ENCODE measurements at places on chromosomes 3 and 15. TPM values are rescaled to one million over a fixed set of nuclear protein-coding genes. Genes with fewer than 3 reads are reported as not detected.

DNA sequence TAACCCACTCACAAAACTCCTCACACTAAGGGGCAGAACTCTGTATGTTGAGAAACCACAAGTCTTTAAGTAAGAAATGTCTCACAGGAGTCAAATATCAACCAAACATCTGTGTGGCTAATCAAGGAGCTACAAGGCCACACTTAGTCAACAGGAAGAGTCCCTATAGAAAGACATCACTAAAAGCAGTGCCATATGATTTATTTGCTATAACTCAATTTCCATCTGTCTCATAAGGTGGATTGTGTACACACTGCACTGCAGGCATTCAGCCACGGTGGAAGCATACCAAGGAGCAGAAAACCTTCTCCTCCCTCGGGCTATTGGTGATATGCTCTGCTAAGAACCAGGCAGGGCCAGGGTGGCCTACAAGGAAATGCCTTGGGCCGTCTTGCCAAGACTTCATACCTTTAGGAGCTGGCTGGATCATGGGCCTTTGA is 197.6 kb upstream of the CFAP20DC start:
- no peak for DNase-seq

DNA sequence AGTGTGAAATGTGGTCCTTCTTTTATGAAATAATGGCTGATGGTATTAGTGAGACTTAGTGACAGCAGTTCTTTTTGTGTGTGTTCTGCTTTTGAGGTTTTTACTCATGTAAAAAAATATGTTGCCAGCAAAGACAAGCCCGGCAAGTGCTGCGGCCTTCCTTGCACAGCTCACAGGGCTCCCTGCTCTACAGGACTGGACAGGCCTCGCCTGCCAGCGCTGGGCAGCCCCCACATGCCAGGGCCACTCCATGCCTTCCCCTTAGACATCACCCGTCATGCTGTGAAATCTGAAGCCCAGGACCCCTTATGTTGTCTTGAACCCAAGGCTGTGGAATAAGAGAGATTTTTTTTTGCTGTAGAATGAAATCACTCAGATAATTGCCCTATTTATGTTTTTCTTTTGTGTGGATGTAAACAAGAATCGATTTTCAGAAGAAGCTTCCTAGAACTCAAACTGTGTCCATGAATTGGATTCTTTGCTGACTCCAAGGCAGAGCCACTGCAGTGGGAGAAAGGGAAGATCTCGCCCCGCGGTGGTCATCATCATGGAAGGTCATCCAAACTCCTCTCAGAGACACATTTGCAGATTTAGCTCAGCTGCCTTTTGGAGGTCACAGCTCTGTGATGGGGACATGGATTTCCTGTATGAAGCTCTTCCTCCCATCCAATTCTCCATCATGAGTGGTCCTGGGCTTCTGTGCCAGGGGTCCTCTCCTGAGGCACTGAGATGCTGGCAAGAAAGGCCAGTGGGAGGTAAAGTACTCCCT is 150.8 kb downstream of the ATP10A start:
- DNase-seq = no peak

- DNase-seq = no peak
These were observed 21.3 kb downstream of the PODXL2 start for GRCh38 chr3:127650236-127650635.

DNA sequence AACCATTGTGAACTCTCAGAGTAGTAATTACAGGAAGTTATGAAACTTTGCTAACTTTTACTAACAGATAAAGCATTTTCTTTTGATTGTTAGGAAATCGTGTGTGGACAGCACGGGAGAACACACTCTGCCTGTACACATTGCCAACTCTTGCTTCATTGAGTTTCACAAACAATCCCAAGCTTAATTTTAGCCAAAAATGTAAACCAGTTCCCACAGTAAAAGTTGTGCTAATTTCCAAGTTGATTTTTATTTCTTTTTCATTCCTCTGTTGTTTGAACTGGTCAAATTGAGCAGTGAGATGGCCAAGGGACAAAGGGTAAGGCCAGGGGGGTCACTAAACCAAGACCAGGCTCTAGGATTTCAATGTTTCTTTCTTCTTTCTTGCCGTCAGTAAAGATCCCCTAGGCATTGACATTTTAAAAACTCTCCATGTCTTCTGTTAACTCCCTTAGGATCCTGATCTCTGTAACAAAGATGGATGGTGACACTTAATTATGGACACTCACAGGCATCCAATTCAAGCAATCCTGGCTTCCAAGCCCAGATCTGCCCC is 414.9 kb downstream of the RBMS3 start:
- DNase-seq = peak; percentile 72

- DNase-seq = no peak
These were observed 422.3 kb upstream of the ROBO1 start for GRCh38 chr3:80190051-80190450.

GRCh38 chr3:159532577-159532976 is 456.1 kb upstream of the IL12A start:
- no peak for DNase-seq

DNA sequence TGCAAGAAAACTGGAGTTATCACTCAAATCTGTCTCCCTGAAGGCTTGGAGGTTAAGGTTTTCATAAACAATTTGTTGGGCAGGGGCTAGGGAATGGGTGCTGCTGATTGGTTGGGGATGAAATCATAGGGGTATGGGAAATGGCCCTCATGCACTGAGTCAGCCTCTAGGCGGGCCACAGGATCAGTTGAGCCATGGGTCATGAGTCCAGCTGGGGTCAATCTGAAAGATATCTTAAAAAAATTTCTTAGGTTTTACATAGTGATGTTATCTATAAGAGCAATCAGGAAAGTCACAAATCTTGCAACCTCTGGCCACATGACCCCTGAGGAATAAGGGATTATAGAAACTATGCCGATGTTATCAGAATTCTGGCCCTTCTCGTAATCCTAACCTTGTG is 491.7 kb downstream of the ZIC1 start:
- no peak for DNase-seq

GRCh38 chr15:83014205-83014653 is 2.8 kb upstream of the C15orf40 start:
- DNase-seq = no peak

- no peak for DNase-seq
These were observed 222.0 kb downstream of the PYDC2 start for GRCh38 chr3:191682961-191683360.

DNA sequence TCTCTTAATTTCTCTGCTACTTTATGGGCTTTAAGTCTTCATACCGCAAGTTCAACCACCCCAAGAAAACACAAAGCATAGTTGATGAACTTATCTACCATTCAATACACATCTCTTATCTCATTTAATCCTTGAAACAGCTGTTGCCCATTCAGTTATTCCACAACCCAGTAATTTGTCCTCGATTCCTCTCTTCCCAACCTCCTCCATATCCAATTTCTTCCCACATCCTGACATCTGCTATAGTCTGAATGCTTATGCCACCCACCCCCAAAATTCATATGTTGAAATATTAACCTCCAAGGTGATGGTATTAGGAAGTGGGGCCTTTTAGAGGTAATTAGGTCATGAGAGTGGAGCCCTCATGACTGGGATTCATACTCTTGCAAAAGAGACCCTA is 345.4 kb downstream of the ERC2 start:
- DNase-seq = no peak

AGBL1 gene
- polyA plus RNA-seq = not detected

ICE2 gene
- polyA plus RNA-seq = 23.6 TPM

LRRC15 gene
- 5.7 TPM for polyA plus RNA-seq

SLC28A2 gene
- not detected for polyA plus RNA-seq

RBMS3 gene
- 33.4 TPM for polyA plus RNA-seq

LRRIQ4 gene
- not detected for polyA plus RNA-seq

C3orf22 gene
- polyA plus RNA-seq = not detected

FOXL2 gene
- polyA plus RNA-seq = 0.07 TPM

TAGLN3 gene
- polyA plus RNA-seq = 2.2 TPM
